ENCODE measurements at places on chromosomes 3 and 15. TPM values are rescaled to one million over a fixed set of nuclear protein-coding genes. Genes with fewer than 3 reads are reported as not detected.

PAQR5 gene
- total RNA-seq: 2.6 TPM

CGNL1 gene
- 31.7 TPM for total RNA-seq

ATP8B4 gene
- total RNA-seq: 24.3 TPM

CRYGS gene
- total RNA-seq: 2.7 TPM

SPATA12 gene
- total RNA-seq: not detected

NR2E3 gene
- 2.3 TPM for total RNA-seq

TUSC7 gene
- total RNA-seq: not detected

EFCAB12 gene
- not detected for total RNA-seq

VWA5B2 gene
- 0.05 TPM for total RNA-seq

C3orf80 gene
- total RNA-seq: 1.0 TPM

PLA2G4F gene
- total RNA-seq: 3.1 TPM

RTP1 gene
- not detected for total RNA-seq

XPC gene
- total RNA-seq: 25.8 TPM

TGM5 gene
- 0.26 TPM for total RNA-seq

PXYLP1 gene
- total RNA-seq: 32.6 TPM

KIF23 gene
- 32.5 TPM for total RNA-seq

COPG1 gene
- 127 TPM for total RNA-seq

Measured in urinary bladder (tissue), 4 donors.